ENCODE measurements at places on chromosomes 1 and 21. TPM values are rescaled to one million over a fixed set of nuclear protein-coding genes. Genes with fewer than 3 reads are reported as not detected.

FOXE3 gene
- not detected for total RNA-seq

SOAT1 gene
- total RNA-seq, result 26.5 TPM

NDC1 gene
- 13.8 TPM for total RNA-seq

S100PBP gene
- total RNA-seq, result 28.3 TPM

OR2L8 gene
- not detected for total RNA-seq

PKNOX1 gene
- total RNA-seq, result 40.0 TPM

BLACAT1 gene
- total RNA-seq, result 0.07 TPM

OR2L3 gene
- total RNA-seq, result not detected

DNMT3L gene
- total RNA-seq, result not detected

NID1 gene
- 175 TPM for total RNA-seq

TMPRSS2 gene
- not detected for total RNA-seq

PDE4B gene
- 34.4 TPM for total RNA-seq
